ENCODE measurements at places on chromosomes 2 and 18. TPM values are rescaled to one million over a fixed set of nuclear protein-coding genes. Genes with fewer than 3 reads are reported as not detected.

GRCh38 chr2:150939087-150939486 is 322.6 kb downstream of the RBM43 start:
- no peak for DNase-seq

DNA sequence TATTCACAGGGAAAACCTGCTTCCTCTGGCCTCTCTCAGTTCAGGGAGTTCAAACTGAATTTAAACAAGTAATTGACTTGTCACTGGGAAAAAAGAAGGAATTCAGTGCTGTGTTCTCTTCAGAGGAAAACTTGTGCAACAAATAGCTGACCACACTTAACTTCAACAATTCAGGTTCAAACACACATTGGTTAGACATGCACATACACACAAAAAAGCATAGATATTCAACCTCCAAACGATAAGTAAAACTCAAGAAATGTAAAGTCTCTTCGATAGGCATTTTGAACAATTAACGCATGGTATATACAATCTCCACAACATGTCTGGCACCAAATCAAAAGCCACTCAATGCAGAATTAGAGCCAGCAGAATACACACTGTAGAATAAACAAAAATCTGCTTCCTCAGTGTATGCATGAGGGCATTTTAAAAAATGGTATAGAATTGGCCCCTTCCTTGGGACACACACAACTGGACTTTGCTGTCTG is 269.0 kb downstream of the TCF4 start:
- peak; percentile 72 for DNase-seq

DNA sequence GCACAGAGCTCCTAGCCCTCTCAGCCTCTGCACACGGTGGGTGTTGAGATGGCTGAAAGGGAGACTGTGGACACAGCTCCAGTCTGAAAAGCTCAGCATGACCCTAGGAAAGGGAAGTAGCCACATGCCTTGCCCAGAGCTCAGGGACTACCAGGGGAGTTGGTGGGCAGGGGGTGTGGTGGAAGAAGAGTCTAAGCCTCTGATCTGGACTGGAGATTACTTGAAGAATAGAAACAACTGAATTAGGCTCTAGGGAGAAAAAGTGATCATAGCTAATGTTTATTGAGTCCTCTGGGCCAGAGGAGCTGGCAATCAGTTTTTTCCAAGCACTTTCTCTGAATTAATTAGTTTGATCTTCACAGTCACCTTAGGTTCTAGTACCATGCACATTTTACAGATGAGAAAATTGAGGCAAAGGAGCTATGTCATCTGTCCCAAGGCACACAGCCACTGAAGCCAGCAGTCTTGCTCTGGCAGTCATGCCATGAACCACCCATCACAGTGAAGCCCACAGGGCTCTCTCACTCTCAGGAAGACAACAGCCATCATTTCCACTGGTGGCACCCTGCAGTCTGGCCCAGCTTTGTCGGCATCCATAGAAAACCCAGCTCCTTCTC is 10.3 kb downstream of the SDC1 start:
- no peak for DNase-seq

GRCh38 chr2:86221066-86221684 is 21.9 kb downstream of the MRPL35 start:
- peak; percentile 55 for DNase-seq

- DNase-seq, result peak; percentile 93
Observed at GRCh38 chr2:22037274-22037673, 913.5 kb downstream of the TDRD15 start.

DNA sequence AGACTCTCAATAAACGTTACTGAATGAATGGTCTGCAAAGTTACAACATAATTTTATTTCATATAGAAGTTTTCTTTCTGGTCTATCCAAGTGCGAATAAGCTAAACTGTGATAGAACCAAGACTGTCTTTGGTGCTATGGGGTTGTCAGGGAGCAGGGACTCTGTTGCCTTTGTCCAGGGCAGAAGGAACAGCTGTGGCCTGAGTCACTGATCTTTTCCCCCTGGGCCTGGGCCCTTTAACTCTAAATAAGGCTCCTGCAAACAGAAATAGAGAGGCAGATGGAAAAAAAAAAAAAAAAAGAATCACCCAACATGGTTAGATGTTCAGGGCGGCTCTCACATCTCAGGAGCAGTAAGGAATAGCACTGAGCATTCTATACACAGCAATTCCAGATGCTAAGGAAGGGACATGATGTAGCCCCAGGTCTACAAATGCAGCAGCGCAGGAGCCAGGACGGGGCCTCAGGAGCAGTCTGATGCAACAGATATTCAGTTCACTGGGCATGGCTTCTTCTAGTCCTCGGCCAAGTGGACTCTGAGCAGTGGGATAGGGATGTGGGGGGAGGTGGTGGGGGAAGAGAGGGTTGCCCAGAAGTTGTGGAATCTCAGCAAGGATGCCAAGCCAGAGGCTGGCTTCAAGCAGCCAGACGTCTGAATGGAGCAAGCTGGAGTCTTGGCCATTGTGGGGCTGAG is 247.1 kb upstream of the SIX2 start:
- peak; percentile 78 for DNase-seq

PRADC1 gene
- polyA plus RNA-seq, result 32.9 TPM

YIPF4 gene
- polyA plus RNA-seq, result 44.4 TPM

FRZB gene
- 5.6 TPM for polyA plus RNA-seq
